ENCODE measurements at places on chromosomes 12 and 14. TPM values are rescaled to one million over a fixed set of nuclear protein-coding genes. Genes with fewer than 3 reads are reported as not detected.

- no peak for DNase-seq
Measured at GRCh38 chr12:106032623-106032925, 106.2 kb downstream of the NUAK1 start.

- DNase-seq: no peak
Measured at GRCh38 chr12:47886510-47887240, 18.1 kb downstream of the VDR start.

GRCh38 chr14:48618057-48618456 lies 942.7 kb upstream of the MDGA2 start:
- no peak for DNase-seq

DNA sequence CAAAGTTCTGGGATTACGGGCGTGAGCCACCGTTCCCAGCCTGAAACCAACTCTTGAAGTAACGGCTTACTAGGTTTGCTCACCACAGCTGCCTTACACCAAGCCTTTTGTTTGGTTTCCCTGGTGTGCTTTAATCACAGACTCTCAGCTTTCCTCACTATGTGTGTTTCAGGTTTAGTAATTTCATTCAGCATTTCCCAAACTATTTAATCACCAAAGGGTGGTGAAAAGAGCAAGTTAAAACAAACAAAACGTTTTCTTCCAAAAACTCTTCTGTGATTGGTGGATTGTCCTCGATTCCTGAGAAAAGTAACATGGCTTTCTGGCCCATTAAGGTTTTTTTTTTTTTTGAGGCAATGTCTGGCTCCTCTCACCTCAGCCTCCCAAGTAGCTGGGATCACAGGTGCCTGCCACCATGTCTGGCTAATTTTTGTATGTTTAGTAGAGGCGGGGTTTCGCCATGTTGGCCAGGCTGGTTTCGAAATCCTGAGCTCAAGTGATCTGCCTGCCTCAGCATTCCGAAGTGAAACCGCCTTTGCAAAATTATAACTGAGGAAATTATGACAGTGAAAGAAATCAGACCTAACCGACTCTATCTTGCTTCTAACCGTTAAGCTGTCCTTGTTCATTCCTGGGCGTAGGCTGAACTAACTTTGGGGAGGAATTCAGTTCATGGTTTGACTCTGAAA lies 1.5 kb upstream of the ZFYVE26 start:
- DNase-seq: no peak

DNA sequence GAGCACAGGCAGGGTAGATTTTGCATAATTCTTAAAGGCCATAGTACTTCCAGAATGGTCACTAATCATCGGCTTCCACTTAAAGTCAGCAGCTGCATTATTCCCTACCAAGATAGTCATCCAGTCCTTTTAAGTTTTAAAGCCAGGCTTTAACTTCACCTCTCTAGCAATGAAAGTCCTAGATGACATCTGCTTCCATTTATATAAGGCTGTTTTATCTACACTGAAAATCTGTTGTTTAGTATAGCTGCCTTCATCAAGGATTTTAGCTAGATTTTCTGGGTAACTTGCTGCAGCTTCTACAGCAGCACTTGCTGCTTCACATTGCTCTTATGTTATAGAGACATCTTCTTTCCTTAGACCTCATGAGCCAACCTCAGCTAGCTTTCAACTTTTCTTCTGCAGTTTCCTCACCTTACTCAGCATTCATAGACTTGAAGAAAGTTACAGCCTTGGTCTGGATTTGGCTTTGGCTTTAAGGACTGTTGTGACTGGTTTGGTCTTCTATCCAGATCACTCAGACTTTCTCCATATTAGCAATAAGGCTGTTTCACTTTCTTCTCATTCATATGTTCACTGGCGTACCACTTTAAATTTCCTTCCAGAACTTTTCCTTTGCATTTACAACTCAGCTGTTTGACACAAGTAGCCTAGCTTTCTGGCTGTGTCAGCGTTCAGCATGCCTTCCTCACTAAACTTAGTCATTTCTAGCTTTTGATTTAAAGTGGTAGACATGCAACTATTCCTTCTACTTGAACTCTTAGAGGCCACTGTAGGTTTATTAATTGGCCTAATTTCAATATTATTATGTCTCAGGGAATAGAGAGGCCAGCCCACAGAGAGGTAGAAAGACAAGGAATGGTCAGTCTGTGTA lies 209.9 kb upstream of the GARIN2 start:
- no peak for DNase-seq

The CRY1 gene
- total RNA-seq: 12.2 TPM

The BATF gene
- 39.4 TPM for total RNA-seq

The KLRD1 gene
- total RNA-seq: 0.27 TPM

Data from activated CD4-positive, alpha-beta T cell treated with anti-CD3 and anti-CD28 coated beads, Interleukin-2, amount 10 ng/mL, durations not matched to agents 7 days and 5 days (primary cell).